ENCODE measurements at places on chromosomes 5 and 9.

DNA sequence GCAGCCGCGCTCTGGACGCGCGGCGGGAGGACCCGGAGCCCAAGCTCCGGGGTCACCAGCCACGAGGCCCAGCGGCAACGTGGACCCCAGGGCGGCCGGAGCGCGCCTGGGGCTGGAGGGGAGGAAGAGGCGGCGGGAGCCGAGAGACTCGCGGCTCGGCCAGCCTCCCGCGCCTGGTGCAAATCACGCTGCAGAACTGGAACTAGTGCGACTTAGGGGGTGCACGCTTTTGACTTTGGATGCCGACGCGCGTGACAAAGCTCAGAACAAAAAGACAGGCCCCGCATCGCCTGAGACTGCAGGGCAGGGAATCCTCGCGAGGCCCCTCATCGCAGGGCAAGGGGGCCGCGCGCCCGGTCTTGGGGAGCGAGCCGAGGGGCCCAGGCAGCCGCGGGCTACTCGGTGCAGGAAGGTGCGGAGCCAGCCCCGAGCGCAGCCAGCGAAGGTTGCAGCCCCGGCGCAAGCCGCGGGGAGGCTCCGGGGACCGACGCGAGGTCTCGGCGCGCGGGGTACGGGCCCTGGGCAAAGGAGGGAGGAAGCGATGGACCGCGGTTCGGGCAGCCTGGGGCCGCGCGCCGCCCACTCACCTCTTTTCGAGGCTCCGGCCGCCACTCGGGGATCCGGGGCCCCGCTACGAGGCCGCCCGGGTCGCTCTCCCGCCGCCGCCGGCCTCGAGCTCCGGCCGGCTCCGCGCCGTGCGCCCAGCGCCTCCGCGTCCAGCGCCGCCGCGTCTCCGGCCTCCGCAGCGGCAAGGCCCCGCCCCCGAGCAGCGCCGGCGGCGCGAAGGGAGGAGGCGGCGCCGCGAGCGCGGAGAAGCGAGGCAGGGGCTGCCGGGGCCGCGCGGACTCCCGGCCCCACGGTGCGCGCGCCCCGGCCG, at the start of gene GOLM1:
TSS of gene GOLM1 (minus strand) at position 735 of the 877 bp plus-strand sequence. CDS start 20,238 bp downstream, outside the sequence.
- peak; percentile 50 for DNase-seq

GRCh38 chr5:78661044-78661443, 12.5 kb upstream of the LHFPL2 start:
- no peak for DNase-seq

- DNase-seq: peak; percentile 8
Observed at GRCh38 chr9:106697750-106698502, 165.0 kb upstream of the ZNF462 start.

- no peak for DNase-seq
Observed at GRCh38 chr5:139413153-139413552, 9.3 kb upstream of the SPATA24 start.

- no peak for DNase-seq
Observed at GRCh38 chr9:132651259-132651658, 18.5 kb downstream of the DDX31 start.

GRCh38 chr5:4246447-4246846, 650.8 kb downstream of the IRX1 start:
- no peak for DNase-seq

- DNase-seq: no peak
Observed at GRCh38 chr5:173498739-173499470, 117.5 kb downstream of the BOD1 start.

GRCh38 chr9:32672469-32672868, 37.0 kb upstream of the TAF1L start:
- no peak for DNase-seq

DNA sequence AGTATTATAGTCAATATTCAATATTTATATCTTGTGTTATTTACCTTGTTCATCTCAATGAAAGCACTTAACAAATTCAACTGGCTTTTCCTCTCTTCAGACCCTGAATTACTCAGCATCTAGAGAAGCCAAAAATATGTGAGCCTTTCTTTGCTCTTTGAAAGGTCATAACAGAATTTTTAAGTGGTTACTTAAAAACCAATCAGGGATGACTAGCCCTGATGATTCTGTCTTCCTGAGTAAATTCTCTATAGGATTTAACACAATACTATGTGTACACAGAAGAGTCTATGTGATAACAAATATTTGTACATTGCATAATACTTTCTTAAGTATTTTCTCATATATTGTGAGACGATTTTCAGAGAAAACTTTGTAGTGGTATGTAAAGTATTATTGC, 546.3 kb downstream of the MAT2B start:
- no peak for DNase-seq

DNA sequence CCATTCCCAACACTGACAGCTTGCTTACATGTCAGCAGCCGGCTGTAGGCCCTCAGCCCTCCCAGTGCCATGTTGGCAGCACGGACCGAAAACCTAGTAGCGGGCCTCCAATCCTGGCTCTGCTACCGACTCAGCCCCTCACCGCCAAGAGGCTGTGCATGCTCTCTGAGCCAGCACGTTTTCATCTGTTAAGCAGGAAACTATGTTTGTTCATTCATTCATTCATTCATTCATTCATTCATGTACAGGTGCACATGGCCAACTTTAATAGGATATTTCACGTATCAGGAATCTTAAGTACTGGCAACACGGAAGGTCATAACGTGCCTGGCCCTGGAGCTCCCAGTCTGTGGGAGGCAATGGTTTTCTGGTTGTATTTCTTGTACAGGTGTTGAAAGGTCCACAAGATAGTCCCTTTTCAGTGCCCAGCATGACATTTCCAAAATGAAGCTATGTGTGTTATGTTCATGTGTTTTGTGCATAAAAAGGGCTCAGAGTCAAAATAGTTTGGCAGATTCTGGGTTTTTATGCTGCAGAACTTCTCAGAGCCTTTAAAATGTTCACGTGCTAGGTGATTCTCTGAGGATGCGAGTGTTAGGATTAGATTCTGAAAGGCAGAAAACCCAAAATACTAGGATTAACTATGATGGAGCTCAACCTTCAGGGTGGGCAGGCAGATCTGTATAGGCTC, 17.7 kb downstream of the SUSD3 start:
- DNase-seq: no peak

DNA sequence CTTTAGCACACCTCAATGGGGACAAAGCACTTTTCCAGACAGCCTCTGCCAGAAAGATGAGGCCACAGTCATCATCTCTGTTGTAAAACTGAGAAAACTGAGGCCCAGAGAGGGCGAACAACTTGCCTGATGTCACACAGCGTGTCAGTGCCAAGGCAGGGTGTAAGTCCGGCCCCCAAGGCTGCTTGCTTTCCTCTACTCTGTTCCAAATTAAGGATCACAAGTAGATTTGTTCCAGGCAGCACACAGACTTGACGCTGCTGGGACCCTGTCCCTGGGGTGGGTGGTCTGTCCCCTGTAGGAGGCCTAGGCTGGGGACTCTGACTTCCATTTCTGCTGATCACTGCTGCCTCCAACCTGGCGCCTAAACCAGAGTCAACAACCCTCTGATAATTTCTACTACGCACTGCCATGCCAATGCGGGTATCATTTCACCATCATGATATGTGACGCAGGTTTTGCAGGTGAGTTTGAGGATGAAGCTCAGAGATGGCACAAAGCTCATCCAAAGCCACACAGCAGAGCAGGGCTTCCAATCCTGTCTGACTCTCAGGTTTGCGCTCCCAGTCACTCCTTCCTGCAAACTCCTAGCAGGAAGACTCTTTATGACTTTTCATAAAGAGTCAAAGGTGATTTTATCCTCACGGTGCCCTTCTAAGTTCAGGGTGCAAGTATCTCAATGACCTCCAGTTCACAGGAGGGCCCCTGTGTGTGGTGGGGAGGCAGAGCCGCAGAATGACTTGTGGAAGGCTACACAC, 13.5 kb upstream of the RALGDS start:
- DNase-seq: no peak

DNA sequence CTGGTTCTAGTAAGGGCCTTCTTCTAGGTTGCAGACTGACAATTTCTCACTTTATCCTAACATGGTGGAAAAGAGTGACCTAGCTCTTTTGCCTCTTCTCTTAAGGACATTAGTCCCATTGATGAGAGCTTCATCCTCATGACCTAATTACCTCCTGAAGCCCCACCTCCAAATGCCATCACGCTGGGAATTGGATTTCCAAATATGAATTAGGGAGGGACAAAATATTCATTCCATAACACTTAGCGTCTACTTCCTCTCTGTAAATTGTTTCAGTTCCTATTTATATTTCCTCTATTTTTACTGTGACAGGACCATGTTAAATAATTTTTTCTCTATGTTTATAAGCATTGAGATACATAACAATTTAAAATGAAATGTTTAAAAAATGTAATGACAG, 408.8 kb downstream of the CDH10 start:
- DNase-seq: no peak

DNA sequence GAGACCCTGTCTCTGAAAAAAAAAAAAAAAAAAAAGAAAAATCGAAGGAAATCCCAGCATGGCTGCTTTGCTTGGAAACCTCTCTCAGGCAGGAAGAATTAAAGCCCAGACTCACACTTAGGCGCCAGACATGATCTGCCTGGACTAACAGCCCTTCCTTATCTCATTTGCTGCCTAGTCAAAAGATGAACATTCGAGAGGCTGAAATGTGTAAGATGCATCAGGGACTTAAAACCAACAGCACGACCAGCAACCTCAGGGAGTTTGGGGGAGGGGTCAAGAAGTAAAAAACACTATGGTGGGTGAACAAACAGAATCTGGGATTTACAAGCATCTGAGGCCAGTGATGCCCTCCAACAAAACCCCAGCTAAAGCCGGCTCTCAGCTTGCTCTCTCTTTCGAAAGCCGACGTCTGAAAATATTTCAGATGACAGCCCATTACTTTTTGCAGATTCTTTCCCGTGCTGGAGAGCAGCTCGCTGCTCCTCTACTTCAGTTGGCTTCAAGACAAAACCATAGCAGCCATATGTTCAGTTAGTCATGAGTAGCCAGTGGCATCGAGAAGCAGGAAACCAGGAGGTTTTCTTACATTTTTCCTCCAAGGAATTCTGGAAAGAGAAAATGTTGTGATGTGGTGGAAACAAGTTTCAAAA, 249.9 kb downstream of the MARCHF11 start:
- peak; percentile 50 for DNase-seq

- DNase-seq: no peak
Observed at GRCh38 chr5:142939006-142939405, 168.8 kb downstream of the ARHGAP26 start.

DNA sequence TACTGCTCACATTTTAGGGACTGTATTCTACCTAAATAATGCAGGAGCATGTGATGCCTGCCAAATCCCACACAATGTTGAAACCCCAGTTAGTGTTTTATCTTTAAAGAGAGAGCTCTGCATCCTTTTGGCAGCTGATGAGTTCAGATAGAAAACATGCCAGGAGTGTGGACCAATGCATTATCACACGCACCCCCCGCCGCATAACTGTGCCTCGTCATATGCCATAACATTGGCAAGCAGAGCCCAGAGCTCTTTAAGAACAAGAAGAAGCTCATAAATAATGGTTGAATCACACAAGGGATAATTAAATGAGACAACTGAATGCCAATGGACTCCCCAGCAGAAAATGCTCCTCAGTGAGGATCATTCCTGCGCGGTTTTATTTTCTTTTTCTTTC, 52.8 kb upstream of the RORB start:
- no peak for DNase-seq

DNA sequence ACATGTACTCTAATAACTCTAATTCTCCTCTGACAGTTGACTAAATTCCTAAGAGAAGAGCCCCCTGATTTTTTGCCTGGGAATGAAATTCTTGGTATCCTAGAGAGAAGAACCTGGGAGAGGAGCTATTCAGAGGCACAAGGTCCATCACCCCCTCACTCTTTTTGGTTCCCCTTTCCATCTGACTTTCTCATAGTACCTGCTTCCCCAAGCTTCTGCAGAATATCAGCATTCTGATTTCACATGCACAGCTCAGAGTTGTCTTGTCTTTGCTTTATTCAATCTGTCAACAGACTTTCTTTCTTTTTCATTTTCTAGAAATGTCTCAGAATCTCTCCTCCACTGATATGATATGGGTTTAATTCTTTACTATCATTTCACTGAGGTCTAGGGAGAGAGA, 141.5 kb upstream of the FBXL17 start:
- no peak for DNase-seq

DNA sequence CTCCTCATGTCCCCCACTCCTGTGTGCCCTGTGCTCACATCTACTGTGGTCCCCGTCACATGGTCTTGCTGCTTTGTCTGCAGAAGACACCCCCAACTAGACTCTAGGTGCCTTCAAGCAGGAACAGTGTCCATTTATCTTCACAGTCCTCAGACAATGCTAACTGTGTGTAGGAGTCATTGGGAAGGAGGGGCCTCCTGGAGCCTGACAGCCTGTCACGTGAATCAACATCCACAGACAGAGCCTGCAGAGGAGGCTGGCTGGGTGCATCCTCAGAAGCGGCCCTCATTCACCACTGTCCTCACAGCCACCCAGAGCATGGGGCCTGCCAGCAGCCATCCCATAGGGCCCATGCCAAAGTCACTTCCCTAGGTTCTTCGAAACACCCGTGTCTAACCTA, 98.7 kb downstream of the MED10 start:
- DNase-seq: no peak

GRCh38 chr5:122322801-122323548, 10.9 kb downstream of the SNCAIP start:
- no peak for DNase-seq

GRCh38 chr9:132154863-132155567, 6.8 kb upstream of the NTNG2 start:
- DNase-seq: peak; percentile 42

DNA sequence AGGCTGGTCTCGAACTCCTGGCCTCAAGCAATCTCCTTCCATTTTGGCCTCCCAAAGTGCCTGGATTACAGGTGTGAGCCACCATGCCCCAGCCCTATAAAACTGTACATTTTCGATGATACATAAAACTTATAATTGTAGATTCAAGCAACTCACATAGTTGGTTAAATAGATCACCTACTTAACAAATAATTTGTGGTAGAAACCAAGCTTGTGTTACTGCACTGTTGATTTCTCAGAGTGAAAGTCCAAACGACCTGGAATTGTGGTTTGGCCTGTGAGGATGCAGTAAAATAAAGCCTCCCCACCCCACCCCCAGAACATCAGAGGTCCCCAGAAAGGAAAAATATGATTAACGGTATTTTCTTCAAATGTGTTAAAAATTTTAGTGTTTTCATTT, 92.7 kb downstream of the TRIO start:
- DNase-seq: no peak

DNA sequence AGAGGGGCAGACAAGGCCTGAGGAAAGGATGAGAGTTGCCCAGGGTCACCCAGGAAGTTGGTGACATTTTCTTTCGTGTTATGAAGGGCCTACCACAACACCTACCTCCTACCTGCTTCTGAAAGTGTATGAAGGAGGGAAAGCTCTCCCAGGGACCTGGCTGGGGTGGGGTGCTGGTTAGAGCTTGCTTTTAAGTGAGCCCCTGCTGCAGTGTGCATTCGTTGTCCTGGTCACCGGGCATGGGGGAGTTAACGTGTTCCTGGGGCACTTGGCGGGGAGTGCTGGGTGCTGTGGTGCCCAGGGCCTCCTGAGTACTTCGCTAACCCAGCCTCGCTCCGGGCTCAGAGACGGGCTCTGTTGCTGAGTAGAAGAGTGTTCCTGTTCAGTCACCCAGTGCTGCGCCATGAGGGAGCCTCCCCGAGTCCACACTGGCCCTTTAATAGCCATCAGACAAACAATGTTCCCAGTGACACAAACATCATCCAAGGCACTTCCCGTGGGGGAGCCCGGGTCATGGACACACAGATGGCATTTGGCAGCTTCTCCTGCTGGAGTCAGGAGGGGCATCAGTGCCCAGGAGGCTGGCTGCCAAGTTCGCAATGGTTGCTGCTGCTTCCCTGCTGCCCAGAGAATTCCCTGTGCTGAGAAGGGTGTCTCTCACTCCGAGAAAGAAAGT, 85.7 kb downstream of the AMBP start:
- no peak for DNase-seq

- DNase-seq: no peak
Observed at GRCh38 chr5:144219869-144220268, 49.2 kb downstream of the KCTD16 start.

Data from SK-N-DZ (cell line).